ENCODE measurements at places on chromosomes 5 and 9.

GRCh38 chr9:136328622-136329041 lies 1.3 kb downstream of the GPSM1 start:
- peaks cover 3% of the 10 kb centered on the region for H3K4me1 ChIP-seq
- H3K27ac ChIP-seq = peak overlapping the region; percentile 34
- H3K4me3 ChIP-seq = peak overlapping the region; percentile 68
- no peaks in the 10 kb centered on the region for H3K36me3 ChIP-seq
- DNase-seq = no peak

GRCh38 chr5:81225463-81225862 lies 7.7 kb upstream of the CKMT2 start:
- DNase-seq = no peak
- H3K4me1 ChIP-seq = no peaks in the 10 kb centered on the region

DNA sequence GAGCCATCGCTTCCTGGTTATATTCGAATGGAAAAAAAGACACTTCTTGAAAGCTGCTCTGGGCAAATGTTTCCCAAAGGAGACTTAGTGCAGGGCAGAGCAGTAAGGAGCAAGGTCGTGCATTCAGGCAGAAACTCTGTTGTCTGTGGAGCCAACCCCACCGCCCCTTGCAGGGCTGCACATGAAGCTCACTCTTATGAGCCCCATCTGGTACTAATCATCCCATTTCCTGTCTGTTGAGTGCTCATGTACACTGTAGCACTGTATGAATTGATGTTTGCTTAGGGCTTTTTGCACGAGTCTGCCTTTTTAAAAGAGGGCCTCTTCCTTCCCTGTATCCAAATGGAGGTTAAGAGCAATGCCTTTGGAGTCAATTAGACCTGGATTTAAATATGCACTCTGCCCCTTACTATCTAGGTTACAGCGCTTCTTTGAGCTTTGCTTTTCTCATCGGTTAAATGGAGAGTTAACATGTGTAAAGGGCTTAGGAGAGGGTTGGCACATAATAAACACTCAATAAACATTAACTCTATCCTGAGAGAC lies 25.4 kb downstream of the HMHB1 start:
- peaks cover 3% of the 10 kb centered on the region for H3K27me3 ChIP-seq
- no peaks in the 10 kb centered on the region for H3K4me1 ChIP-seq
- H3K4me3 ChIP-seq = no peak overlapping the region
- no peak for DNase-seq
- H3K36me3 ChIP-seq = no peaks in the 10 kb centered on the region

GRCh38 chr5:172455511-172456061 lies 1.3 kb upstream of the SH3PXD2B start:
- H3K27ac ChIP-seq = no peak overlapping the region
- H3K4me3 ChIP-seq = no peak overlapping the region
- H3K36me3 ChIP-seq = no peaks in the 10 kb centered on the region
- peaks cover 4% of the 10 kb centered on the region for H3K4me1 ChIP-seq
- H3K27me3 ChIP-seq = peaks cover 56% of the 10 kb centered on the region

All from activated CD4-positive, alpha-beta T cell treated with anti-CD3 and anti-CD28 coated beads, Interleukin-2, amount 10 ng/mL, durations not matched to agents 24 days and 14 days (primary cell).